NCI-H187 (cell line): ENCODE measurements at places on chromosomes 6 and 20.

- DNase-seq, result no peak
Observed at GRCh38 chr6:121917834-121918559, 481.5 kb upstream of the HSF2 start.

DNA sequence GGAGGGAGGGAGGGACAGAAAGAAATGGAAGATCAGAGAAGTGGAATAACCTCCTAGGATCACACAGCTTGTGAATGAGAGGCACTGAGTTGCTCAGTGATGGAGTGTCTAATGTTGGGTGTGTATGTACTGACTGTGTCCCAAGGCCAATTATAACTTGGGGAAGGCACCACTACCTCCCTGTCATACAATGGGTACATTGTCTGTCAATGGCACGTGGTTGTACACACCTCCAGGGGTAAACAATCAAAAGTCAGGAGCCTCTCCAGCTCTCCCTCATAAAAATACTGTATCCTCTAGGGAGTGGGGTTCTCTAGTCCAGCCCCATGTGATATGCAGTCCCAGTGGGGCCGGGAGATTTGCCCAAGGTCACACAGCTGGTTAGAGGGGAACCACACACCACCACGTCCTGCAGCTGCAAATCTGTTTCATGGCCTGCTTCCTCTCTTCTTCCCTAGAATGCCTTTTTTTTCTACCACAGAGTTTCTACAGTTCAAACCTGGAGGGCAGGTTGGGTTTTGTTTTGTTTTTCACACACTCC lies 112.5 kb downstream of the SNX5 start:
- no peak for DNase-seq

DNA sequence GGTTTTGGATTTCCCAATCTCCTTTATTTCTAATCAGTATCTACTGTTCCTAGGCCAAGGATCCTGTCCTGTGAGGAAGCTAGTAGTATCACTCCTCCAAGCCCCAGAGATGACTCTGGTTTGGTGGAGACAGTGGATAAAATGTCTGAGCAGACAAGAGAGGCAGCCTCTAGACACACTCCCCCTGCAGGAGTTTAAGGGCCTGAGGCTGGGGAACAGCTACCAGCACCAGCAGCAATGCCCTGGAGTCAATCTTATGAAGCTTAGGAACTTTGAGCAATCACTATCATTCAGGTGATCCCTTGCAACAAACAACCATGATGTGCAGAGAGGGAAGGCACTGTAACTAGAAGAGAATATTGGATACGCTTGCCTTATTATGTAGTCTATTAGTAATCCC lies 384.7 kb upstream of the ID4 start:
- no peak for DNase-seq

DNA sequence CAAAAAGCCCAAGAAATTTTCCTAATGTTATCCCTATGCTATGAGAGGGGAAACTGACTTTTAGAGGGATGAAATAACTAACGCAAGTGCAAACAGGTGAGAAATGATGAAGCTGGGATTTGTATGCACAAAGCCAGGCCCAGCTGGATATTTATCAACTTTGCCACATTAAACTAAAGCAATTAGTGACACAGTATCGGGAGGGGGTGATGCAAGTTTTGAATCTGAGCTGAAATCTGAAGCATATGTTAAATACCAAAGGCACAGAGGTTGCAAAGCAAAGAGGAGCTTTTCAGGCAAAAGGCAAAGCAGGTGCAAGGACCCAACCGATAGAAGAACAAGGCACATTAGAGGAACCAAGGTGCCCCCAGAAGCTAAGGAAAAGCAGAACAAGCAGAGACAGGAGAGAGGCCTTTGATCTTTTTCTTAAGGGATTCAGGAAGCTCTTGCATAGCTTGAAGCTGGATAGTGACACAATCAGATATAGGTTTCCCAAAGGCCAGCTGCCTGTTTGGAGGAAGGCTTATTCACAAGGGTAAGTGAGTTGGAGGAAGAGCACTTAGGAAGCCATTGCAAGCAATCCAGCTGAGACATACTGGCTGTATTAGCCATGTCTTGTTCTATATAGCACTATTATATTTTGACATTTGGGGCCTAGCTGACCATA lies 207.5 kb downstream of the HIVEP2 start:
- DNase-seq, result no peak

GRCh38 chr6:47752801-47753200 lies 29.0 kb upstream of the OPN5 start:
- DNase-seq, result no peak

DNA sequence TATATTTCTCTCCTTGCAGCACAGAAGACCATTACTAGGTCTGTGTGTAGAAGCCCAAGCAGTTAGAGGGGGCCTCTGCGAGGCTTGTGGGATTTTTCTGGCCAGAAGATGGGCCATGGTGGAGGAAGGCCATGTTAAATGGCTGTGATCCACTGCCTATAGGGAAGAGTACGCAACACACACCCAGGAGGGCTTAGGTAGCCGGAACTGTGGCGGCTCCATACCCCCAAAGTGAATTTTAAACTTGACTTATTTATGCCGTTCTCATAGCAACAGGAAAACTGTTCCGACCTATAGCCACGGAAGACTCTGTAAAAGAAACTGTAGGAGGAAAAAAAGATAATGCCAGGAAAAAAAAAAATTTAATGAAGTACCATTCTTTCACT lies 69.5 kb downstream of the SLX4IP start:
- DNase-seq, result no peak

DNA sequence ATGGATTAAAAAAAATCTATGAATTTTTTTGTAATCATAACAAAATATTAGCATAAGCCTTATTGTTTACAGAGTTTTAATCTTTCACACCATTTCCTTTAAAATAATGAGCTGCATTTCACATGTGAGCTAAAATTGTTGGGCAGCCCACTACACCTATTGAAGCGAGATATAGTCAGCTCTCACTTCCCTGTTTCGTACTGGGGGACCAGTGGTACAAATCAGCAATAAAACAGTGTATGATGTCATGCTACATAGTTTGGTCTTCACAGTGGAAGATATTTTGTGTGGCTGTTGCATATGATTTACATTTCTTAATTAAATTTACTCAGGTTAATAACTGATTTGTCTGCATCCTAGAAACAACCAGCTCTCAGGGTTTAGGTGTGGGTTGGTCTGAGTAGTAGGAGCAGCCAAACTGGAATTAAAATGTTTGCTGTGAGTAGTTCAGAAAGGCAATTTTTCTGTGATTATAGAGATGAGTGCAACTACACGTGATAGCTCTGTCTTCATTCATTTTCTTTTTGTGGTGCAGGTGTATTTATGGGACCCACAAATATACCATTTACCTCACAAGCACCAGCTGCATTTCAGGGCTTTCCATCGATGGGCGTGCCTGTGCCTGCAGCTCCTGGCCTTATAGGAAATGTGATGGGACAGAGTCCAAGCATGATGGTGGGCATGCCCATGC lies 99.3 kb downstream of the B3GAT2 start:
- no peak for DNase-seq

DNA sequence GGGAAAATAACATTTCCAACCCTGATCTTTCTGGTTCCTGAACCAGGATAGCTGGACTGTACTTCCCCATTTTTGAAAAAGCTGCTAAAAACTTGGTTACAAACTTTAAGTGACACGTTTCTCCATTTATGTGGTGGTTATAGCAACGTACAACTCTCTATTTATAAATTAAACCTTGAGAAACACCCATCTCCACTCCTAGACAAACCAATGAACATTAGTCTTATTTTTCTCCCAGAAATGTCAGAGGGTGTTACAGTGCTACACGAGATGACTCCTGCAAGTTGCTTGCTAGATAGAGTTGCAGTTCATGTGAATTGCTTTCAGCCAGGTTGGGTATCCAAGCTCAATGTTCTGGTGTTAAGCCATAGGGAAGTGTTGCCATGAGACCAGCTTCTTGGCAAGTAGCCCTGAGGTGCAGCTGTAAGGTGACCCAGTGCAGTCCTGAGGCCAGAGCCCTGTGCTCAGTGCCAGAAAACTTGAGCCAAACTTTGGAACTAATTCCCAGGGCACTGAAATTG lies 51.3 kb upstream of the REV3L start:
- no peak for DNase-seq

DNA sequence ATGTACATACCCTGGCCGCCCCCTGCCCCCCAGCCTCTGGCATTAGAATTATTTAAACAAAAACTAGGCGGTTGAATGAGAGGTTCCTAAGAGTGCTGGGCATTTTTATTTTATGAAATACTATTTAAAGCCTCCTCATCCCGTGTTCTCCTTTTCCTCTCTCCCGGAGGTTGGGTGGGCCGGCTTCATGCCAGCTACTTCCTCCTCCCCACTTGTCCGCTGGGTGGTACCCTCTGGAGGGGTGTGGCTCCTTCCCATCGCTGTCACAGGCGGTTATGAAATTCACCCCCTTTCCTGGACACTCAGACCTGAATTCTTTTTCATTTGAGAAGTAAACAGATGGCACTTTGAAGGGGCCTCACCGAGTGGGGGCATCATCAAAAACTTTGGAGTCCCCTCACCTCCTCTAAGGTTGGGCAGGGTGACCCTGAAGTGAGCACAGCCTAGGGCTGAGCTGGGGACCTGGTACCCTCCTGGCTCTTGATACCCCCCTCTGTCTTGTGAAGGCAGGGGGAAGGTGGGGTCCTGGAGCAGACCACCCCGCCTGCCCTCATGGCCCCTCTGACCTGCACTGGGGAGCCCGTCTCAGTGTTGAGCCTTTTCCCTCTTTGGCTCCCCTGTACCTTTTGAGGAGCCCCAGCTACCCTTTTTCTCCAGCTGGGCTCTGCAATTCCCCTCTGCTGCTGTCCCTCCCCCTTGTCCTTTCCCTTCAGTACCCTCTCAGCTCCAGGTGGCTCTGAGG lies 7.6 kb downstream of the CDKN1A start:
- DNase-seq, result no peak

DNA sequence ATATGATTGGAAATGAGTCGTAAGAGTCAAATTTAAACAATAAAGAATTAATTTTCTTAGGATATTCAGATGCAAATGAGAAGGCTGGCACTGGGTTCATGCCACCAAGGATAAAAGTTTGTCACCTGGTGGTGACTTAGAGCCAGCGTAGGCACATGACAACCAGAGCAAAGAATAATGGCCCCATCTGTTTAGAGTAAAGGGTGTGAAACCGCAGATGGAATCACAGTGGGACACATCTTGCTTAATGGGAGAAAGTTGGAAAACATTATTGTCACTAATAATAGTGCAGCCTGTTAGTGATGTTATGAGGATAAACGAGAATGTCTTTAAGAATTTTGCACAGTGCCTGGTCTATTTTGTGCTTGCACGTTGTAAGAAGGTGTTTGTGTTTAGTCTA lies 727.8 kb downstream of the QKI start:
- DNase-seq, result no peak

GRCh38 chr6:70841112-70841511 lies 115.7 kb downstream of the B3GAT2 start:
- no peak for DNase-seq

- no peak for DNase-seq
Observed at GRCh38 chr6:41286544-41287346, at the start of gene TREM1. Gene TREM1, minus strand, starts transcription at chr6:41286682. Its CDS starts 27 bp downstream, at chr6:41286655.

DNA sequence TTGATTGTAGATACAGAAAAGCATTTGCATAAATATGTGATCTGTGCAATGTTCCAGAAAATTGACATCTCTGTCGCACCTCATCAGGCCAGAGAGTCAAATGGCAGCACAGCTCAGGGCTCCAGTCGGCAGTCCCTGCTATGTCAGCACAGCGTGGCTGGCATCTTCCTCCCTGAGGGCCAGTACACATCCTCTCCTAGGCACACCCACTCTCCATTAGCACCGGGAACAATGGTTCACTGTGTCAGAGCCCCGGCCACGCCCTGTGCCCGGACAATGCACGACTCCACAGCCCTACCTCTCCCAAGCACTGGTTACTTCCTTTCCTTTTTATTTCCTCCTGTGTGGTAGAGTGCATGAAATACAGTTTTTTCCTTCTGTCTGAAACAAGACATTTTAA lies 114.9 kb downstream of the FOXC1 start:
- peak; percentile 33 for DNase-seq

DNA sequence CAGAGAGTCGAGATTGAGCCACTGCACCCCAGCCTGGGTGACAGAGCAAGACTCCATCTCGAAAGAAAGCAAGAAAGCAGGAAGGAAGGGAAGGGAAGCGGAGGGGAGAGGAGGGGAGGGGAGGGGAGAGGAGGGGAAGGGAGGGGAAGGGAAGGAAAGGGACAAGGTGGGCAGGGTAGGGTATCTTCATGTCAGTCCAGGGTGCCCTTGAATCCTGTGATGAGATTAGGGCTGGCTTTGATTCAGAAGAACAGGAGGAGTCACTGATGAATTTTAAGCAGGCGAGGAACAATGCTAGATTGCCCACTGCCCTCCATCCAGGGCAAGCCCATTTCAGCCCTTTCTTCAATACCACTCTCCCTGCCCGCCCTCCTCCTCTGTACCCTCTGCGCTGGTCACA lies 35.0 kb upstream of the EPB41L1 start:
- no peak for DNase-seq

DNA sequence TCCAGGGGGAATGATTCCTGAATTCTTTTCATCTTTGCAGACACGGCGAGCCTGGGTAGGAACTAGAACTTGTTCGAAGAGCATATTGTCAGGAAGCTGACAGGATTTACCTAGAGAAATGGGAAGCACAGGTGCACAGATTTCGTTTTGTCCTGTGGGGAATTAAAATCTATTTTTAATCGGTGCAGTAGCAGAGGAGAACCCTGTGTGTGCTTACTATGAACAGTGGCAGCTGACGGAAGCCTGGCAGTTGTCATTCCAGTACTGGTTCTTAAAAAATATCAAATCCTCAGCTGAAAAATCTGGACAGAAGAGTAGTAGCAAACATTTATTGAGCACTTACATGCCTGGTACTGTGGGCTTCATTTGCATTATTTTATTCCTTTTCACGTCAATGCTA lies 609.0 kb downstream of the QKI start:
- DNase-seq, result no peak

- no peak for DNase-seq
Observed at GRCh38 chr6:89616531-89616930, 22.0 kb downstream of the LYRM2 start.

- peak; percentile 54 for DNase-seq
Observed at GRCh38 chr6:15948930-15949900, 179.7 kb upstream of the MYLIP start.

GRCh38 chr6:309947-310346 lies 17.7 kb downstream of the DUSP22 start:
- DNase-seq, result no peak

GRCh38 chr6:138847884-138848283 lies 52.0 kb downstream of the ECT2L start:
- no peak for DNase-seq

DNA sequence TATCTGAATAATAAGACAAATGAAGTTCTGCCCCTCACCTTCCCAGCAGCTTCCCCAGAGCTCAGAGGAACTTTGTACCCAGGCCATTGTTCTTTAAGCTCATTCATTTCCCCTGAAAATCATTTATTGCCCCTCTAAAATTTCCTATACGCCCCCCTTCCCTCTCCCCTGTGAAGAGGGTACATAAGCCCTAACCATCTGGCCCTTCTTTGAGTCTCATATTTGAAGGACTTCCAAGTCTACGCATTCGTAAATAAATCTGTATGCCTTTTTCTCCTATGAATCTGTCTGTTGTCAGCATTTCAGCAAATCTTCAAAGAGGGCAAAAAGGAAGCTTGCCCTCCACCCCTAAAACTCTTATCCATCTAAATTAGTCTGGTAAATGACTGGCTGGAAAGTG lies 73.1 kb upstream of the DST start:
- no peak for DNase-seq

GRCh38 chr20:52818491-52818890 lies 153.7 kb upstream of the TSHZ2 start:
- DNase-seq, result no peak

- no peak for DNase-seq
Observed at GRCh38 chr20:48105526-48105925, 320.2 kb upstream of the SULF2 start.

- no peak for DNase-seq
Observed at GRCh38 chr20:61799928-61800327, 265.8 kb downstream of the TAF4 start.

GRCh38 chr6:149815788-149816187 lies 48.4 kb downstream of the LRP11 start:
- DNase-seq, result no peak
